HS-5 (cell line): ENCODE measurements at places on chromosomes 6 and 20.
A peak's percentile ranks its signal among the peaks of the same experiment; 100 is the strongest.

DNA sequence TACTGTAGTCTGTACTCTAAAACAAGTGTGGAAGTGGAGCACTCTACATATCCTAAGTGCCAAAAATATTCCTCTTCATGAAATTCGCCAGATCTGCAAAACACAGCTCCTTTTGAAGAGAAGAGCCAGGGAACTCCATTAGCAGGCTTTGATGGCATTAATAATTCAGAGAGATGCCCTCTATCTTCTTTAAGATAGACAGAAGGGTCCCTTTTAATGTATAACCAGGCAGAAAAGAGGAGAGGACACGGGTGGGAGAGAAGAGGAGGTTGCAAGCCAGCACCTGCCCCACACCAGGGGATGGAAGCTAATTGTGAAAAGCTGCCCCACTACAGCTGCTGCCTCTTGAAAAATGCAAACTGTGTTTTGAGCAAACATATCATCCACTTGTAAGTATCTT is 3.7 kb upstream of the RFPL4B start:
- DNase-seq = no peak

DNA sequence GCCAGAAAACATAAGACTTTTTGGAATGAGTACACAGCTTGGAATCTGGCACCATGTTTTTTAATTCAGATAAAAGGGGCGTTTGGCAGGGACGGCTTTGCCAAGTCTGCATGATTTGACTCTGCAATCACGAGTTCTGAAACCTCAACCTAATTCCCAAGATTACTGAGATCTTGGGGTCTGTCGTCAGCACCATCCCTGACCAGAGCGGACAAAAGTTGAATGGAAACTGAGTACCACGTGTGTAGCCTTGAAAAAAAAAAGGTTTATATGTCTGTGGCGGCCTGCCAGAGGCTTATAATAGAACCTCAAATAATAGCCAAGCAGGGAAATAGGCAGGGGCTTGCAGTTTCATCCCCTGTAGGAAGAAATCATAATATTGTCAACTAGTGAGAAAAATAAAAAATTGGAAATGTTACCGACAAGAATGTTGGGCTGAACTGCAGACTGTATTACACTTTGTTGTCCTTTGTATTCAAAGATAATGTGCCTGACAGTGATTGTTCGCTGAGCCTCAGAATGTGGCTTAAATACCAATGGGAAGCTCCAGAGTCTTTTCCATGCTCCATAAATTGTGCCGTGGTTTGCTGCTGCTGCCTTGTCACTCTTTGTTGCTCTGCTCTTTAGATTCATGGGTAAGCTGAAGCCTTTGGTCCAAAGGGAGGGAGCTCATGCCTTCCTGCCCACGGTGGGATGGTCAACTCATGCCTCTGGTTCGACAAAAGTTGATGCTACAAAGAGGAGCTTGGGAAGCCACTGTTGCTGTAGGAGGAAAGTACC is 118.8 kb upstream of the ARID1B start:
- DNase-seq = no peak

- DNase-seq = no peak
These were observed 605 bp downstream of the CDC5L start for GRCh38 chr6:44388135-44388487.

- DNase-seq = peak; percentile 2
These were observed 1273.8 kb upstream of the ADGRB3 start for GRCh38 chr6:67361264-67361663.

DNA sequence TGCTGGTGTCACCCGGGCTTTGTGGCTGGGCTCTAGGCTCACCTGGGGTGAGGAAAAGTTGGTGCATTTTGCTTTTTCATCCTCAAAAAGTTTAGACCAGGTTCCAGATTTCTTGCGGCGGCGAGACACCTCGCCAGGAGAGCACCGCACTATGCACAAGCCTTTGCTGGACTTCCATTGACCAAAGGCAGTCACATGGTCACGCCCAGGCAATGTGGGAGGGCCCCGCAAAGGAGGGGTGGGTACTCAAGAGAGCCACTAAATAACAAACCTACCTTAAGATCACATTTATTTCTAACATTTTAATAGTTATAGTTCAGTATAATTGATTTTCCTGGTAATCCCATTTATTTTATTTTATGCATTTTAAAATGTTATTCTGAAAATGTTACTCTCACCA is 3.0 kb upstream of the KIF16B start:
- DNase-seq = no peak

DNA sequence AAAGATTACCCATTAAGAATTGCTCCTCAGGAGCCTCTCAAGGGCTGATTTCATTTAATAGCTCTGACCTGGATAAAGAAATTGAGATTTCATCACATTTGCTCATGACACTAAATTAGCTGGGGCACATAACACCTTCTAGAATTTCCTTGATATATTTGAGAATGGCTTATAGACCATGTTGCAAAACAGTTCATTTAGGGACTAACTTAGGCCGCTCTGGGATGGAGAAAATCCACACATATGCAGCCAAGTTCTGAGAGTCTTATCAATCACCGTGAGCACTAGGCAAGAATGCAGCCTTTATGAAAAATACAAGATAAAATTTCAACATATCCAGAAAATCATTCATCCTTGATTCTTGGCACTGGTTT is 91.0 kb upstream of the MCHR2 start:
- DNase-seq = no peak

- DNase-seq = no peak
These were observed 15.0 kb upstream of the RSPO3 start for GRCh38 chr6:127103482-127103881.

- DNase-seq = no peak
These were observed 2.0 kb downstream of the FOXQ1 start for GRCh38 chr6:1313767-1314503.

DNA sequence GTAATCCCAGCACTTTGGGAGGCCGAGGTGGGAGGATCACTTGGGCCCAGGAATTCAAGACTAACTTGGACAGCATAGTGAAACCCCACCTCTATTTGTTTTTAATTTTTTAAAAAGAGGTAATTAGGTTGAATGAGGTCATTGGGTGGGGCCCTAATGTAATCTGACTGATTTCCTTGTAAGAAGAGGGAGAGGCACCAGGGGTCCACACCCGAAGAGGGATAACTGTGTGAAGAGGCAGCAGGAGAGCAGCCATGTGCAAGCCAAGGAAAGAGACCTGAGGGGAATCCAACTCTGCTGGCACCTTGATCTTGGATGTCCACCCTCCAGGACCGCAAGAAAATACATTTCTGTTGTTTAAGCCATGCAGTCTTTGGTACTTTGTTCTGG is 63.4 kb downstream of the QRSL1 start:
- no peak for DNase-seq

- no peak for DNase-seq
These were observed 8.3 kb downstream of the NHSL1 start for GRCh38 chr6:138491017-138491416.

DNA sequence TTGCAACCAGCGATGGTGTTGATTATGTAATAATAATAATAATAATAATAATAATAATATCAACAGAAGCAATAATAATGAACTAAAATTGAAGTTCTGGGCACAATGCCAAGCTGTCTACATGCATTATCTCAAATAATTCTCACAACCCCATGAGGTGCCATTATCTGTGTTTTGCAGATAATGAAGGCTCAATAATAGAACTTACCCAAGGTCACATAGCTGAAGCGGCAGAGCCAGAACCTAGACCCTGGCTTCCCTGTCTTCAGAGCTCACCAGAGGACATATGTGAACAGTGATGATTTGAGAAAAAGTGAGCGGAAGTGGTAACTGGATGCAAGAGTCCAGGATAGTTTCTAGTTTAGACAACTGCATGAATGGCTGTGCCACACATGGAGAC is 91.0 kb downstream of the HIVEP1 start:
- DNase-seq = no peak

GRCh38 chr6:33578588-33579011 is 1.5 kb downstream of the BAK1 start:
- no peak for DNase-seq

DNA sequence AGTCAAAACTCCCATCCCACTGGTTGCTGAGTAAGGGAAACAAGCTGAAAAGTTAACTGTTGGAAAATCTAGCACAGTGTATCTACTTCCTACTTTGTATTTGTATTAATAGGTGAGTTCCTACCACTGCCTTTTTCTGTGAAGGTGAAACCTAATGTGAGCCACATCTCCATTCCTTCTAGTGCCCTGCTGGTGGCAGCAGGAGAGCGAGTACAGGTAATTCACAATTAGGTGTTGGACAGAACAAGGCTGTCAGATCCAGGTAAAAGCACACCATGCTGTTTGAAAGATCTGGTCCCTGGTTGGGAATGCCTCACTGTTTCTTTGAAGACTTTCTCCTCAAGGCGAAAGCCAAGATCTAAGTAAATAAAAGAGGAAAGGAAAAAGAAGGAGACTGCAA is 528.4 kb downstream of the PKHD1 start:
- DNase-seq = no peak
